Cortex of kidney (tissue), 1 donor: ENCODE measurements at places on chromosomes 4 and X.

- DNase-seq = no peak
Measured at GRCh38 chr4:150012851-150013360, 65.3 kb upstream of the DCLK2 start.

DNA sequence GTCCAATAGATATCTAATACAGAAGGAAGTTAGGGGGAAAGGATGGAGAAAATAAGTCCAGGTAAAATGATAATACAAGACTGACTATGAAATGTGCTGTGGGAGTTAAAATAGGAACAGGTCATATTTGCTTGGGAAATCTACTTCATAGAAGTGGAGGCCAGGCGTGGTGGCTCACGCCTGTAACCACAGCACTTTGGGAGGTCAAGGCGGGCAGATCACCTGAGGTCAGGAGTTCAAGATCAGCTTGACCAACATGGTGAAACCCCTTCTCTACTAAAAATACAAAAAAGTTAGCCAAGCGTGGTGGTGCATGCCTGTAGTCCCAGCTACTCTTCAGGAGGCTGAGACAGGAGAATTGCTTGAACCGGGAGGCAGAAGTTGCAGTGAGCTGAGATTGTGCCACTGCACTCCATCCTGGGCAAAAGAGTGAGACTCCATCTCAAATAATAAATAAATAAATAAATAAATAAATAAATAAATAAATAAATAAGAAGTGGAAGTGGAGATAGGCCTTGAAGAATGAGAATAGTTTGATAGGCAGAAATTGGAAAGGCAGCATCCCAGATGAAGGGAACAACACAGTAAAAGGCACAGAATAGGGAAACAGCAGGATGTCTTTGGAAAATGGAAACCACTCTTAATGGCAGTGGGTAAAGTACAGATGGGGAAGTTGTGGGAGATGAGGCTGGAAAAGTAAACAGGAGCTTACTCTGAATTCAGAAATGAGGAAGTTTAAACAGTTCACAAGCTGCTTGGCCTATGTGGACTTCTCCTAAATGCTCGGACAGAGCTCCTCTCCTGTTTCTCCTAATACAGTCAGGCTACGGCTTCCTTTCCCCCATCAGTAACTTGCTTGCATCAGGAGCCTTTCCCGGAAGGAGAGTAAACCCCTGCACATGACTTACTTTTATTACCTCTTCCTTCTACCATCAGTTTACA is 15.1 kb upstream of the GK start:
- DNase-seq = no peak

GRCh38 chrX:1035206-1035605 is 177.2 kb downstream of the CRLF2 start:
- DNase-seq = no peak

DNA sequence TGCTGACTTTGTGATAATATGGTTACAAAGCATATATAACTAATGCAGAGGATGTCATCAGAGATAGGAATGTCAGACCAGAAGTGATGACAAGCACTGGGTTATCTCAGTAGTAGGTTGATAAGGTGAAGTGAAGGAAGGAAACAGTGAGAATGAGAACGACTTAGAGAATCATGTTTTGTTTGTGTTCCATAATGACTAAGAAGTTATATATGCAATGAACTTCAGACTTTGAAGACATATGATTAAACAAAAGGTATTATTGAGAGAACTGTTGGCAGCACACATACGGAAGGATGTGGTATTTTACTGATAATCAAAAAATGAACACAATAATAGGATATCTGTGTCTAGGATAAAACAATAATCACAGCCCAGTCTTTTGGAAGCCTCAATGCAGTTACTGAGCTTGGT is 18.3 kb upstream of the HHIP start:
- no peak for DNase-seq

DNA sequence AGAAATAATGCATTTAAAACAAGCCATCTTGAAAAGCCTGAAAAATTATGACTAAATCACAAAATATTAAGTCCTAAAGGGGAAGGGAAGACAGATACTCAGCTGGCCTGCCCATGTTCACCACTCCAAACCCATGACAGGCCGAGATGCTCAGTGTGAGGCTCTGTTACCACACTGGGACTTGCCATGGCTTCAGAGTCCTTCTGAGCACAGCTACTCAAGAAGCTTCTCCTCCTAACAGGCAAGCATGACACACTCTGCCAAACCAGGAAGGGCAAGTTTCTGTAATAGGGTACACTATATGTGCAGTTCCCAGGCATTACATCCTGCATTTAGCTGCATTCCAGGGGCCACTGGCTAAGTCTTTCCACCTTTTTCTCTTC is 34.0 kb upstream of the CYBB start:
- no peak for DNase-seq

DNA sequence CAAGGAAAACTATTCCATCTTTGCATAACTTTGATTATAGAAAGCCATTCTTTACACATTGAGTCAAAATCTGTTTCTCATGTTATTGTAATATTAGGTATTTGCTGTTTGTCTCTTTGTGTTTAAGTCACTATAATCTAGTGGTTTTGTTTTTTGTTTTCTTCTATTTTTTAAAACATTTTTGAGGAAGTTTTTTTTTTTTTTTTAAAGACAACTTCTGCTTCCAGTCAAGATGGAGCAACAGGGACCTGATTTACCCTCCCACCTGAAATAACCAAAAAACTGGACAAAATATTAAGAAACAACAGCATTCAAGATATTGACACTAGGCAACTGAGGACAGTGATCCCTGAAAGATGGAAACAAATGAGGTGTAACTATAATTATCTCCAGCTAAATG is 18.4 kb upstream of the NSUN7 start:
- DNase-seq = no peak
